ENCODE measurements at places on chromosomes 12 and 14.

DNA sequence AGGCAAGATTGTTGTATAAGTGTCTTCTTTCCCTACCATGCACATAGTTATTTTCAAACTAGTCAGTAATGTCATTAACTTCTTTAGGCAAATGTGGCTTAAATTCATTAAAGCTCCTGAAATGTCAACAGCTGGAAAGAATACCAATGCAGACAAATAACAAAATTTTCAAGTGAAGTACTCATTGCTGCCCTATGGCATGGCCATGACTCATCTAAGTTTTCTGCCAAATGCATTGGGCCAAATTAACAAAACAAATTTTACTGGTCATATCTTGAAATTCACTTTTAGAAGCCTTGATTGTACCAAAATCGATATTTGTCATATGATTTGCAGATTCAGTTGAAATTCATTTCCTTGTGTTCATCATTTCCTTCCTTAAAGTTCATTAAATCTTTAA lies 915.9 kb downstream of the SLC6A15 start:
- no peak for DNase-seq

DNA sequence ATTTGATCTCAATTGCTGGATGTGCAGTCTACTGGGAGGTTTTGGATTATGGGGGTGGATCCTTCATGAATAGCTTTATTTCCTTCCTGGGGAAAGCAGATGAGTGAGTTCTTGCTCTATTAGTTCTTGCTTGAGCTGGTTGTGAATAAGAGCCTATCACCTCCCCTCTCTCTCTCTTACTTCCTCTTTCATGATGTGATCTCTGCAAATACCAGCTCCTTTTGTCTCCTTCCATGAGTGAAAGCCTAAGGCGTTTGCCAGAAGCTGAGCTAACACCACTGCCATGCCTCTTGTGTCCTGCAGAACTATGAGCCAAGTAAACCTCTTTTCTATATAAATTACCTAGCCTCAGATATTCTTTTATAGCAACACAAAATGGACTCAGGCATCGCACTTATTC lies 302.7 kb downstream of the CCER1 start:
- DNase-seq, result no peak

DNA sequence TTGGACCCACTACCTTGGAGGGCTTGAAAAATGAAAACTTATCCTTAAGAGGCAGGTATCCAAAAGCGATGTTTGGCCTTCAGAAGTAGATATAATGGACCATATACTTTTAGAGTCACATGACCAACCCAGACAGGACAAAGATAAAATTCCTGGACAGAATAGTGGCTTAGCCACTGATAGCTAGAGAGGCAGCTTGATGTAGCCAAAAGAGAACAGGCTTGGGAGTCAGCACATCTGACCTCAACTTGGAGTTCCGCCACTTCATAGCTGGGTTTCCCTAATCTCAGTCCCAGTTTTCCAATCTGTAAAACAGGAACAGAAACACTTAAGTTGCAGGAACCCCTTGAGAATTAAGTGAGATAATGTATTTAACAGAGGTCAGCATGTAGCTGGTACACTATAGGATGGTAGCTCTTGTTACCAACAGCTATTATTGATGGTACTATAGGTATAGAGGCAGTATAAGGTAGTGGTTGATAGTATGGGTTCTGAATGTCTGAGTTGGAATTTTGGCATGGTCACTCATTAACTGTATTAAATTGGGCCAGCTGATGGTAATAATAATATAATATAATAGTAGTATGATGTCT lies 63.2 kb upstream of the USP44 start:
- DNase-seq, result no peak

DNA sequence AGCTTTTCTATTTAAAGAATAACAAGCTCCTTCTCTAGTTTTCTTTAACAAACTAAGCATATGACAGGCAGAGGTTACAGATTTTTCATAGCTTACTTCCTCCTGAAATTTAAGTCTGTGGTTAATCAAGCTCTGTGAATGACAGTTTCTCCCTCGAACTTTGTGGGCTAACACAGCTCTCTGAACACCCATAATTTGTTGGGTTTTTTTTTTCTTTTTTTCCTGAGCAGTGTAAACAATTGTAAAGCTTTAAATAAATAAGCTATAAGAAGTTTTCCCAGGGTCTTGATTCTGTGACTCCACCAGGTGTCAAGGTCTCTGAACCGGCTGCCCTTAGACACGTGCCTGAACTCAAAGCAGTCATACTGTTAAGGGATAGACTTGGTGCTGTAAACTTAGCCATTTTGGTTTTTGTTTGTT lies 128.1 kb upstream of the AMIGO2 start:
- no peak for DNase-seq

DNA sequence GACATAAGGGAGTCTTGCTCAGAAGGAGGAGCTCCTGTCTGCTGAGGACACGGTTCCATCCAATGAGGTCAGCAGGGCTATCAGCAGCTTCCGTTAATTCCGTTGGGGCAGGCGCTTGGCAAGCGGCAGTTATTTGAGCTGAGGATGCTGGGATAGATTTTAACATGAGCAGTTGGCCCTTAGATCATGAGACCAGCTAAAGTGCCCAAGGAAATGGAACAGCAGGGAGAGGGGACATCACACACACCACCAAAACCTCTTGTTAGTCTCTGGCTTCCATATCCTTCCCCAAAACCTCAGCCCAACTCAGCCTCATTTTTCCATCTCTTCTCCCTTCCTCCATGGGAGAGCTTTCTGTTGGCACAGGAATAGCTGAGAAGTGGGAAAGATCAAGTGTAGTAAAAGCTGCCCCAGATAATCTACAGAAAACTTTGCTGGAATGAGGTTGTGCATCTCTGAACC lies 138.7 kb upstream of the PZP start:
- no peak for DNase-seq

- DNase-seq, result no peak
Observed at GRCh38 chr12:53052419-53053217, 2.8 kb downstream of the TNS2 start.

DNA sequence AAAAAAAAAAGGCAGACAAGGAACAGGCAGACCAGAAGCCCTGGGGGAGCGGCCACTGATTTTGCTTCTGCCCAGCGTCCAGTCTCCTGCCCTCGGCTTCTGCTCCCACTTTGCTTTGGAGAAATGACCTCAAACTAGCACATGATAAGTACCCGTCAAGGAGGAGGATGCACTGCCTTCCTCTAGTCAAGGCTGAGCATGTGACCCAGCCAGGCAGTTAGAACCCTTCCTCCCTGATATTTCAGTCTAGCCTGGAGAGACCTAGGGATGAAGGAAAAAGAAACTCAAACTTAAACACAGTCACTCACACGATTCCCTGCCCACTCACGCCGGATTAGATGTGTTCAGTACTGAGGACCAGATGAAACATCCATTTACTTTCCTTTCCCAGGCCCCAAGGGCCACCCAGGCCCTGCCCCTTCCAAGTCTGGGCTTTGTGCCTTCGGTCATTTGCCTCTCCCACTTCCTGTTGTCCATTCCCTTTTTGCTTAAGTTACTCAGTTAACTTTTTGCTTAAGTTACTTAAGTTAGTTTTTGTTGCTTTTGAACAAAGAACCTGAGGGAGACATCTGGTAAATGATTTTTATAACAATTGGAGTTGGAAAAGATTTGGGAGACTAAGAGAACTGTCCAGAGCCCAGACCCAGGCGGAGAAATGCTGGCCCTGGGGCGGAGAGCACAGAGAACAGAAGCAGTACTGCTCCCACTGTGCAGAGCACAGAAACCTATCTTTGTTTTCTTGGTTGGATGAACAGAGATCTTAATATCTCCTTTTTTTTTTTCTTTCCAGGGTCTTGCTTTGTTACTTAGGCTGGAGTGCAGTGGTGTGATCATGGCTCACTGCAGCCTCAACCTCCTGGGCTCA lies 23.0 kb upstream of the TTC7B start:
- no peak for DNase-seq

DNA sequence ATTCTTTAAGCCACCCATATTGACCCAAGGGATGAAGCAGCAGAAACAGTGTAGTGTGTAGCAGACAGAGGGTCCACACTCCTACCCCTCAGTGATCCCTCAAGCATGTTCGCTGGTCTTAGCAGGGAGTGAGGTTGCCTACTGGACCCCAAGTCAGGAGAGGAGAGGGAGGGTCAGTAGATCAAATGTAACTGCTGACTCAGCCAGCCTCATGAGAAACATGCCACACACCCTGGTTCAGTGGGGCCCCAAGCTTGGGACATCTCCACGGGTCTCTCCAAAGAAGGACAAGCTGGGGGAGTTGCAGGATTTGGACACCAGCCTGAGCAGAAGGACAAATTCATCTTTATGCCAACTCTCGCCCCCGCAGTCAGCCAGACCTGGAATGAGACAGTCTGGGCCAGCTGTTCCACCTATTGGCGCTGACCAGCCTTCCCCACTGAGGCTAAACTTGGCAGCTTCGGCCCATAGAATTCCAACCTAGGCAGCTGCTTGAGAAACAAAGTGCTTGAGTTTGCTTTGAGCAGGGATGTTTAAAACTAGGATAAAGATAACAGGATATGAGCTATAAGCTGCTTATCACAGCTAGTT lies 66.0 kb upstream of the ACTN1 start:
- no peak for DNase-seq

GRCh38 chr12:30740274-30740673 lies 14.5 kb downstream of the CAPRIN2 start:
- no peak for DNase-seq

DNA sequence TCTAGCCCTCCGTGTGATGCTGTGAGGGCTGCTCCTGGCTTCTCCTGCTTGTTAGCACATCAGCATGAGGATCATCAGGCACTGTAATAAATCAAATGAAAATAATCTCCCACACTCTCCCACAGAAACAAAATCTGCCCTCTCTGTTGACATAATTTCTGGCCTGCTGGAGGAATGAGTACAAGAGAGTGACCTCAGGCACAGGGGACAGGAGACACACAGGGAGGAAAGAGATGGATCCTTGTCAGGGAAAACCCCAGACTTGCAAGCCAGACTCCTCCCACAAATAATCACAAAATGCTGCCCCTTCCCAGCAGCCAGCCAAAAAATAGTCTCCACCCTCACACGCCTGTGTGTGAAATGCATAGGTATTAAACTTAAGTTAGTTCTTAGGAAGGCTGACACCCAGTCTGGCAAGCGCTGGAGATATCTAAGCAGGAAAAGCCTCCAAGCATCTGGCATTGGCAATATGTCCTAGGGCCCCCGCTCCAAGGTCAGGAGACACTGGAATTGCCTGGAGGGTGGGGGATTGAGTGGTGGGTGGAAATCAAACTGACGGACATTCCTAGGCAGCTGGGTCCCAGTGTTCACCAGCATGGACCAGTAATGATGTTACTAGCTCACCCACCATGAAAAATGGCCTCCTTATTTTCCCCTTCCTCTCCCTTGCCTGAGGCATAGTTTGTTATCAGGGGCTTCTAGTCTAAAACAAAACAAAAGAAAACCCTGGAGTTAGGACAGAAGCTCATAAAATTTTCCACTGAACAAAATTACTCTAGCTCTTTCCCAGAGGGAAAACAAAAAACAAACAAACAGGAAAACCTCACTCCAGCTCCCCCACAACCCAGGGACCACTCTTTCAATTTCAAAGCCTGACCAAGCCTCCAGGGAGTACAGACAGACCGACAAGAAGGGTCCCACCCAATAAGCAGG lies 22.0 kb downstream of the SMUG1 start:
- no peak for DNase-seq

GRCh38 chr14:104636131-104636530 lies 31.6 kb upstream of the TMEM179 start:
- no peak for DNase-seq

DNA sequence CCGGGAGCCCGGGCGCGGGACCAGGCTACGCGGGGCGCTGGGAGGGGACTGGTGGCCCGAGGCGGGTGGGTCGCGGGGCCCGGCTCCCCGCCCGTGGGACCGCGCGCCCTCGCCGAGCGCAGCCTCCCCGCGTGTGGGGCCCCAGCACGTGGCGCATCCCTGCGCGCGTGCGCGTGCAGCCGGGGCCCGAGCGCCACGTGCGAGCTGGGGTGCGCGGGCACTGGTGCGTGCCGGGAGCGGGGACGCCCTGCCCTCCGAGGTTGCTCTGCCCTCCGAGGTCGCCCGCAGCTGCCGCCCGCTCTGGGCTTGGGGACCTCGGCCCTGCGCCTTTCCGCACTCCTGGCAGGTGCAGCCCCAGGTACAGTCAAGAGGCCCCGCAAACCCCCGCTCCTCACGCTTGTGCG lies 365 bp upstream of the CCDC88C start:
- DNase-seq, result peak; percentile 55

GRCh38 chr12:32120419-32120818 lies 13.8 kb downstream of the BICD1 start:
- no peak for DNase-seq

GRCh38 chr14:104843442-104844305 lies 21.4 kb upstream of the CEP170B start:
- DNase-seq, result no peak

DNA sequence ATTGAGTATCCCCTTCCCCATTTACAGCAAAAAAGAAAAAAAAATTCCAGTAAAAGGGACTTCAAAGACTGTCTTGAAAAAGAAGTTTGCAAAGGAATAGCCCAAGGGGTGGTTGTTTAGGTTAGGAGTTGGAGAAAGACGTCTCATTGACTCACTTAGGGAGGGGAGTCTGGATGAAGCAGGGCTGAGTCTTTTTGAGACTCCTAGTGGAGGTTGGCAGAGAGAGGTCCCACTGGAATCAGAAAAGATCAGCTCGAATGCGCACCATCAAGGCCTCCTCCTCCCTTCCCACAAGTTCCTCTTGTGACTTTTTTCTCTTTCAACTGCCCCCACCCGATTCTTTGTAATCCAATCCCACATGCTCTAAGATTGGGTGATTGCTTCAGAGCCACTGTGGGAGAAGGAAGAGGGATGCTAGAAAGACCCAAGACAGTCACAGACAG lies 1.9 kb downstream of the ARHGEF40 start:
- DNase-seq, result no peak

DNA sequence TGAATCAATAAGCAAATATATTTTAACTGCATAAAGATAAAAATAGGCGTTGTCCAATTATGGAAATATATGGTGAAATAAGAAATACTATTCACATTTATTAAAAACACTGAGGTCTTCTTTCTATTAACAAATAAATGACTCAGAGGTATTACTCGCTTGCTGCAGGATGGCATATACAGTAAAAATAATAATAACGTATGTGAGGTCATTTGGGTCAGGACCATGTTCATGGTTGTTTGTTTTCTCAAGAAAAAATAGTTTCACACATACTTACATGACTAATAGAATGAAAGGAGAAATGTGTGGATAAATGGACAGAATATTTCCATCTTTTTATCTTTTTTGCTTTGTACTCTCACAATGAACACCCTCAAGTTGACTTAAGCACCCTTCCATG lies 46.5 kb upstream of the RTL1 start:
- DNase-seq, result no peak

GRCh38 chr14:54500744-54501143 lies 9.0 kb upstream of the CGRRF1 start:
- no peak for DNase-seq

DNA sequence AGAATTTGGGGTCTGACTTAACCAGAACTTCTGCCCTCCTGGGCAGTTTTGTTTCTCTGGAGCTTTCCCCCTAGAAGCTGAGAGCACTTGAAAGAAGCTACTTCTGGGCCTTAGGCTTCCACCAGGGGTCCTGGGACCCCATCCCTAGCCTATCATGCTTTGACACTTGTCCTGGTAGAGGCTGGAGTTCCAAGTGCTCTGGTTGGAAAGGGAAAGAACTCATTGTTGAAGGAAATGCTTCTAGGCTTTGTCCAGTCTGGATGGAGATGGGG lies 1.4 kb upstream of the COL2A1 start:
- no peak for DNase-seq
